Fibroblast of mammary gland (primary cell): ENCODE measurements at places on chromosomes 2 and 18.

DNA sequence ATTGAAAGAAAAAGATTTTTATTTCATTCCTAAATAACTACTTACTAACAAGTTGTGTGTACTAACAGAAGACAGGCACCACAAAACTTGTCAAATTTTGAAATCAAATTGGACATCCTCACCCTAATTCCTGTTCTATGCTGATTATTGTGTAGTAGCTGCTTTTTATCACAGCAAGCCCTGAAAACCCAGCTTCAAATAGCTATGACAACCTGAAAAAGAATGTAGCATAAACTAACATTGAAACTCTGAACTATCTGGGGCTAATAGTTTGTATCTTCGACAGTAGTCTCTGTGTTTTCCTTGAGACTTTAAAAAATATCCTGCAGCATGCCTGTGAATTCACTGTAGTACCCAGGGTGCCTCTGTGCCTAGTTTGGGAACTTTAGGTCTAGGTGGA, 122.6 kb downstream of the WDPCP start:
- no peak for DNase-seq

- DNase-seq = no peak
Measured at GRCh38 chr2:70473101-70473722, 80.4 kb downstream of the TGFA start.

DNA sequence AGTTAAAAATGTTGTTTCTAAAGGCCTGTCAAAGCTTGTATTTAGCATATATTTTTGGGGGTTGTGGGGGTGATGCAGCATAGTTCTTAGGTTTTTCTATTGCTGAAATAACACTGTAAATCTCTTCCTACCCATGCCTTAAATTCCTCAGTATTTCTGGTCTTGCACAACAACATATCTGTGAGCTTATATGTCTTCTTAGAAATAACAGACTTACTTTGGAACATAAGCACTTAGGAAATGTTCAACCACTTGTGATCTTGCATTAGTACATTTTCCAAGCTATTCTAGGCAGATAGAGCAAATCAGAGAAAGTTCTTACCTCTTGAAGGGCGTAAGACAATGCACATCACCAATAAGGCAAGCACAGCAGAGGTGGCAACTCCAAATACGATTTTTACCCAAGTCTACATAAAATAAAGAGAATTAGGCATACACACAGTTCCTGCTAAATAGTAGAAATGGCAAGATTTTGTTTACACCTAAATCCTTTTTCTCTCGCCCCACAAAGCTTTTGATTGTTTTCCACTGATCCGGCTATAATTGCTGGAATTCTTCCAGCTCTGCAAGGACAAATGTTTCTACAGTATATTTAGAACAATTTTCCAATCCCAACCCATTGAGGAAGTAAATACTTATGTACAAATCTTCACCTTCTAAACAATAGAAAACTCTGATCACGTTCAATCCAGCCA, 512 bp downstream of the FAP start:
- peak; percentile 83 for DNase-seq

DNA sequence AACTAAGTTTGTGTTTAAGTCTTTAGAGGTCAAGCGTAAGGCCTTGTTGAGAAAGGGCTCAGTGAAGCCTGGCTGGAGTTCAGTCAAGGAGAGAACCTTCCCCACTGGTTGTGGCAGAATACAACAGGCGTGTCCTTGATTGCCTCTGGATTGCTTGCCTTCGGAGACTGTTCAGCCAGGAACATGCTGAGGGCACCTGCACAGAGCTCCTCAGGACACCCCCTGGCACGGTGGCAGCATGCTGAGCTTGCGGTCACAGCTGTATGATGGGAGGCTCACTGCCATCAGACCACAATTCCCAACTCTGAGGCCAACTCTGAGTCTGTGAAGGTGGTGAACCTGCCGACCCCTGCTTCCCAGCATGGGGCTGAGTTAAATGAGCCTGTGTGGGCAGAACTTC, 130.0 kb downstream of the LPIN1 start:
- DNase-seq = no peak

DNA sequence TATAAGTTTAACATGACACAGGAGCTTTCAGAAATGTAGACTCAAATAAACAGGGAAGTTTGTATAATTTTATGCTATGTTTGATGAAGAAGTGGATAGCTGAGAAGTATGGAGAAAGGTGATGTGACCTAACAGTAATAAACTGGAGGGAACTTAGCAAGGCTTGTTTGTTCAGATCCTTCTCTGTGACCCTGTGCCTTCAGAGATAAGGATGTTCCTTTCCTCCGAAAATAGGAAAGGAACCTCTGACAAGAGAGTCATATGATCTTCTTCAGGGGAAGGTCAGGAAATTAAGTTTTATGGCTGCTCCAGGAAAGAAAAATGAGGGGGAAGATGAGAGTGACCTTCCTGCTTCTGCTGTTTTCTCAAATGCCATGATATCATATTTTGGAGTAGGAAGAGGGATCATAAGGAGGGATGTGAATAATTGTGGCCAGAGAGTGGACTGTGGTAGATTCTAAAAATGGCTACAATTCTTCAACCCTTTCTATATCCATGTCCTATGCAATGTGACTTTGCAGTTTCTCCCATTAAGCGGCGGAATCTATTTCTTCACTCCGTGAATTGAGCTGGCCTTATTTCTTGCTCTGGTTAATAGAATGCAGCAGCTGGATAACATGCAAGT, 8.5 kb upstream of the C2orf69 start:
- no peak for DNase-seq

DNA sequence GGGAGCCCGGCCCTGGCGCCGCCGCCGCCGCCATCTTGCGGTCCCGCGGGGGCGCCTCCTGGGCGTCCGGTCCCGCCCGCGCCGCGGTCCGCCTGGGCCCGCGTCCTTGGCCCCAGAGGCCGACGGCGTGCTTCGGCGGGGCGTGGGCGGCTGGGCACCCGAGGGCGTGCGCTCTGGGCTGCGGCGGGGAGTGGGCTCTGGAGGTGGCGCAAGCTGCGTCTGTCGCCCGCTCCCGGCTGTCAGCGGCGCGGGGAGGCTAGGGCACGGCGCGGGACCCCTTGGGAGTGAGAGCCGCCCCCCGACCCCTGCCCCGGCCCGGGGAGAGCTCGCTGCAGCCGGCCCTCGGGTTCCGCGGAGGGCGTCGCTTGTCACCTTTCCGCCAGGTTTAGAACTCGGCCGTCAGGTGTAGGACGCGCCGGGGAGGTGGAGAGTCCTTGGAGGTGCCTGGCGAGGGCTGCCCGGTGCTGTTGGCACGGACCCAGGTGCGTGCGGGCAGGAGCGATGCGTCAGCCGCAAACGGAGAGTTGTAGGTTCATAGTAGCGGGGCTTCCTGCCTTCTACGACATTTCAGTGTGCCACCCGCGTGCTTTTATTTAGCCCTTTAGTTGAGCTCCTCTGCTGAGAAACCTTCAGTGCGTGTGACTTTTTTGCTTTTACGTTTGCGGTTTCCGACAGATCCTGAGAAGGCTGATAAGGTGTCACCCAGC, 921 bp downstream of the VAPA start:
- peak; percentile 77 for DNase-seq

GRCh38 chr2:28507796-28508764, 12.2 kb downstream of the PLB1 start:
- peak; percentile 11 for DNase-seq

DNA sequence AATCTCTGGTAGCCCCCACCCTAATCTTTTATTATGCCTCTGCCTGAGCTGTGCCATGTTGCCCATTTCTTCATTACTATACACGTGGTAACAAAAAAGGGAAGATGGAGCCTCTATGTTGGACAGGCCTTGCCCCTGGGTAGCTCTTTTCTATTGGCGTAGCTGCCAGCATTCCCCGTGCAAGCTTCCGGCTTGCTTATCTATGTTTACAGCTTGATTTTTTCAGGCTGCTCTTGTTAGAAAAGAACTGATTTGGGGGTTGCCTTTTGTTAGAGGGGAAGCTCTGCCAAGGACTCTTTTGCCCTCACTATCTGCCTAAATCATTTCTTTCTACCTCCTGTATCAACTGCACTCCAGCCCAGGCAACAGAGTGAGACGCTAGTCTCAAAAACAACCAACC, 45.5 kb upstream of the ZSWIM2 start:
- no peak for DNase-seq

GRCh38 chr2:43897492-43897891, 58.7 kb downstream of the ABCG8 start:
- no peak for DNase-seq

DNA sequence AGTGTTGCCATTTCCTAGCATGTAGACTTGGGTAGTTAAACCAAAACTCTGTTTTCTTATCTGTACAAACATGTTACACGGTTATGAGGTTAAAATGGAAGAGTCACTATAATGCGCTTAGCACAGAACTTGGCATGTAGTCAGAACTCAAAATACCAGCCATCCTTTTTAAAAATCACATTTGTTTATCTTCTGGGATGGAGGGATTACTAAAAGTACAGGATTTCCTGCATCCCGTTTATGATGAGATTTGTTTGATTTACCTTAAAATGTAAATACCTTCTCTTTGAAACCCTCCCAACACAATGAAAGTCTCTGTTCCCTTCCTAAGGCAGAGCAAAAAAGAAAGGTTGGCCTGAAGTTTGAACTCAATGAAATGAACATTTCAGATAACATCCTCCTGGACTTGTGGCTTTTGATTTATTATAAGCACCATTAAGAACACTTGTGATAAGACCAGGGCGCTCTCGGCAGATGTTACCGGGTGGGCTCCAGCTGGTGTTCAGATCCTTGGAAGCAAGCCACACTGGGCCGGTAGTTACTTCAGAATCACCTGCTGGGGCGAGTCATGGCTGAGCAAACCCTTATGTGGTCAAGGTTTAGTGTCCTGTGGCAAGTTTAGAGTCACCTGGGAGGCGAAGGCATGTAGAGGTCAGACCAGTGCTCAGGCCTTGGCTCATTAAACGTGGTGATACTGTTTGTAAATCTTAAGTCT, 105.7 kb downstream of the MGAT5 start:
- no peak for DNase-seq

DNA sequence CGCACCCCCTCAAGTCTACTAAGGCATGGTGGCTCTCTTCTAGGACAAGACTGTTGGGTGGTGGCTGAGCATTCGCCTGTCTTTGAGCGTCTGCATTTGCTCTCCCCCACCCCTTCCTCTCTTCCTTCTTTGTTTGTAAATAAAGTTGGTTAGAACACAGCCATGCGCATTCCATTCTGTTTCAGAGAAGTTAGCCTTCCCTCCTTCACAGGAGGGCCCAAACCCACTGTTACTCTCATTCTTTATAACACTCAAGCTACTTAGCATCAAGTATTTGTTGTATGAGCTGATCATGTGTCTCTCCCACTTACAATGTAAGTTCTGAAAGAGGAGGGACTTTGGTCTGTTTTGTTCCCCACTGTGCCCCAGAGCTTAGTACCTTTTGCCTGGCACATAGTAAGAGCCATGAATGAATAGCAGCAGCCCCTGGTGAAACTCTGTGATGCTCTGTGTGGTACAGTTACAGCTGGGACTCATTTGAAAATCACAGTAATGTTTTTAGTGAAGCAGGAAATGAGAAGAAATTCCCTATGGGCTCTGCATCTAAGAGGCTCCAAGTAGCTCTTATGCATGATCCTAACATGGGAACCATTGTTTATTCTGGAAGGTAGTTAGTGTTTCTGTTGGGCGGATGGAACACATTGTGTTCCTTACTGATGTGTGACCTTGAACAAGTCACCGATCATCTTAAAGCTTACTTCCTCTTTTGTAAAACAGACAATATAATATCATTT, 7.7 kb downstream of the MGAT5 start:
- DNase-seq = peak; percentile 91

DNA sequence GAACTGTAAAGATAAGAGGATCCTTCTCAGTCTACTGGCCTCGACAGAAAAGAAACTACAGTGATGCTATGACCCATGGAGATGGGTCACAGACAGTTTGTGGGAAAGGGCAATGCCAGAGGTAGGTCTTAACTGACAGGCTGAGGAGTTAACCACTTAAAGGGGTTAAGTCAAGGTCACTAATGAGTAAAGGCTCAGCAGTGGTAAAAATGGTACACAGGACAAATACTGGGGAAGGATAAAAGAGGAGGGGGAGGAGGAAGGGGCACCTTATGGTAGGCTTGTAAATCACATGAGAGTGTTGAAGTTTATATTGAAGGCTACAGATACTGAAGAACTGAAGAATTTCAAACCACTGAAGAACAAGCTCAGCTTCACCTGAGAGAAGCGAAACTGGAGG, 9.9 kb downstream of the IER3IP1 start:
- no peak for DNase-seq

GRCh38 chr2:24543252-24543651, 52.2 kb downstream of the NCOA1 start:
- peak; percentile 5 for DNase-seq

DNA sequence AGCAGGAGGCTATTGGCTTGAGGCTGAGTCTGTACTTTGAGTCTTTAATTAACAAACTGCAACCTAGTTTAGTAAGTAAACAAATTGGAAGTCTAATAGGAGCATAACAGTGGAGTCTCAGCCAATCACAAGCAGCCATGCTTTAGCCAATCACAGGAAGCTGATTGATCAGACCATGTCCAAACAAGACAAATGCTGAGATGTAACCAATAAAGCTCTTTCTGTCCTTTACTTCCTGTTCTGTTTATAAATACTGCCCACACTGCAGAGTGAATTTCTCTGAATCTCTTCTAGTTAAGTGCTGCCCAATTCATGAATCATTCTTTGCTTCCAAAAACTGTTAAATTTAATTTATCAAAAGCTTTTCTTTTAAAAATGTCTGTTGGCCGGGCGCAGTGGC, 146.6 kb upstream of the DLX2 start:
- DNase-seq = peak; percentile 64

- DNase-seq = no peak
Measured at GRCh38 chr2:164794016-164794415, 47.6 kb downstream of the COBLL1 start.

DNA sequence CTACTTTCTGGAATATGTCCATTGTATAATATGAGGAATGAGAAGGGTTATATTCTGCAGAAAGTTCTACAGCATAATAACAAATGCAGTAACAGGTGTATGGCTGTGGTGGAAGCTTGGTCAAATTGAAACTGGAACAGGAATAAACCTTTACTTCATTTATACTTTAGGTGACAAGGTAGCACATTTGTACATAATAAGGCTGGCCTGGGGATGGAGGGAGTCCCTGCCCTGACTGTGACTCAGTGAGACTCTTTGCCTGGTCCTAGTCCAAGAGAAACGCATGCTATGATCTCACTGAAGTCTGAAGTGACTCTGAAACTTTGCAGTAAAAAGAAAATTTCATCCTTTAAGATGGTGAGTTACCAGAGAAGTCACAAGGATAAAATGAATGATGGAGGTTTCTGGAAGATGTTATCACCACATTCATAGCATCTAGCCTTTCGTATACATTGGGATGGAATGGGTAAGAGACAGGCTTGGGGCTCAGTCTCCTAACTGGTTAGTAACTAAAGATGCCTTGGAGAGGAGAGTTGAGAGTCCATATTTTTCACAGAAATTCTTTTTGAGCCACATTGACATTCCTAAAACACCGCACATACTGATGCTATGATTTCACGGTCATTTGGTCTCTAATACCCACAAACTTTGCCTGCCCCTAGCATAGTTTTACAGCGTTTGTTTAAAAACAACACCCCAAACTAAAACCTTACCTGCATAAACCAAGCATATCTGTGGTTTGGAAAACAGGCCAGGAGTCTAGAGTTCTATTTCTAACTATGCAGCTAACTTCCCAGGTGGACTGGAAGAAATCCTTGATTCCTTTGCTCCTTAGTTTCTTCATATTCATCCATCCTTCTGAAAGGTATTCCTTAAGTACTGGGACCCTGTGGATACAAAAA, 42.4 kb upstream of the NABP1 start:
- peak; percentile 66 for DNase-seq

- no peak for DNase-seq
Measured at GRCh38 chr2:101777337-101777736, 79.8 kb downstream of the MAP4K4 start.

GRCh38 chr2:232441147-232441651, 14.8 kb upstream of the ALPI start:
- no peak for DNase-seq
